Naive B cell (primary cell): ENCODE measurements at places on chromosomes 3 and 15.

- DNase-seq: no peak
- no peaks in the 10 kb centered on the region for H3K36me3 ChIP-seq
- H3K4me3 ChIP-seq: no peak overlapping the region
- no peak overlapping the region for H3K27ac ChIP-seq
Measured at GRCh38 chr3:55523471-55523870, 36.4 kb upstream of the WNT5A start.

DNA sequence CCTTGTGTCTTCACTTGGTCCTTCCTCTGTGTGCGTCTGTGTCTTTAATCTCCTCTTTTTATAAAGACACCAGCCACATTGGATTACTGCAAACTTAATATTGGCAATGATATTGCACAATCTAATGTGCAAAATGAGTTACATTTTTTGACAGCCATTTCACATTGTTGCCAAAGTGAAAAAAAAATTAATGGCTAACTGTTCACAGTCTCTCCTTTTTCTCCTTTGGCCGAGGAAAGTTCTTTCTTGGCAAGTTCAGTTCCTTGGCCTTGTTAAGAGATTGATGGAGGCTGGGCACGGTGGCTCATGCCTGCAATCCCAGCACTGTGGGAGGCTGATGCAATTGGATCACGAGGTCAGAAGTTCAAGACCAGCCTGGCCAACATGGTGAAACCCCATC lies 62.2 kb upstream of the ZNF280D start:
- no peaks in the 10 kb centered on the region for H3K4me1 ChIP-seq
- no peaks in the 10 kb centered on the region for H3K27me3 ChIP-seq
- no peak overlapping the region for H3K4me3 ChIP-seq
- no peak for DNase-seq
- H3K36me3 ChIP-seq: no peaks in the 10 kb centered on the region
- no peak overlapping the region for H3K27ac ChIP-seq

DNA sequence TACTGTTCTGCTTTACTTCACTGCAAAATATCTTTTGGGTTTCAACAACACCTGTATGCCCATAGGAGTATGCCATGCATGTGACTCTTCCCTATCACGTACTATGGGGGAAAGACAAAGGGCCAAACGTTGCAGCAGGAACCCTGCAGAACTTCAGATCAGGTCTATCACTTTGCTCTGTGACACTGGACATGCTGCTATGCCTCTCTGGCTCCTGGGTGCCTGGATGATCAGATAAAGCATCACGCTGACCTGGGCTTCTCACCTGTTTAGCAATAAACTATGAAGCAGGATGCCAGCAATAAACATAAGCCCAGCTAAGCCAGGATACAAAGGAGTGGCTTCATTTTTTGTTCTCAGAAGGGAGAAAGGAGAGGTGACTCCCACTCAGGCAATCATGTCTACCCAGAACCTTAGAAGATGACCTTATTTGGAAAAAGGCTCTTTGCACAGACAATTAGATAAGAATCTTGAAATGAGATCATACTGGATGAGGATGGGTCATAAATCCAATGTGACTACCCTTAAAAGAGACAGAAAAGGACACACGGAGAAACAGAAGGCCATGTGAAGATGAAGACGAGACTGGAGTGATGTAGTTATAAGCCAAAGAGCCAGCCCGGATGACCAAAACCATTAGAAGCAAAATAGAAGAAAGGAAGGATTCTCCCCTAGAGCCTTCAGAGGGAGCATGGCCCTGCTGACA lies 19.3 kb downstream of the POMGNT2 start:
- no peaks in the 10 kb centered on the region for H3K27me3 ChIP-seq
- H3K36me3 ChIP-seq: peaks cover 5% of the 10 kb centered on the region
- no peak overlapping the region for H3K4me3 ChIP-seq
- DNase-seq: no peak

DNA sequence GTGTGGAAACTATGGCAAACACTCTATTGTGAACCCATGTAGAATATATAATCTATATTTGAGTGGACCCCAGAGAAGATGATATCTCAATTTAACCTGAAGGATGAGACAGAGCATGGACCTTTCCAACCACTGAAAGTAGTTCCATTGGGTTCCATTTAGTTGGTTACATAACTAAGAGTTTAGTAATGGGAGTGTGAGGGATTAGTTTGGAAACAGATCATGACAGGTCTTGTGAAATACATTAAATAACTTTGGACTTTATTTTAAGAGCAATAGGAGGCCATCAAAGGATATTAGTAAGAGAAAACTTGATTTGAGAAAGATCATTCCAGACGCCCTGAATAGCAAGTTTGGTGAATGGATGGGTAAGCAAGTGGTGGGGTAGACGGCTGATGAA lies 487.2 kb upstream of the ROBO2 start:
- DNase-seq: no peak
- H3K36me3 ChIP-seq: no peaks in the 10 kb centered on the region
- no peaks in the 10 kb centered on the region for H3K27me3 ChIP-seq
- no peak overlapping the region for H3K27ac ChIP-seq
- H3K4me1 ChIP-seq: no peaks in the 10 kb centered on the region

DNA sequence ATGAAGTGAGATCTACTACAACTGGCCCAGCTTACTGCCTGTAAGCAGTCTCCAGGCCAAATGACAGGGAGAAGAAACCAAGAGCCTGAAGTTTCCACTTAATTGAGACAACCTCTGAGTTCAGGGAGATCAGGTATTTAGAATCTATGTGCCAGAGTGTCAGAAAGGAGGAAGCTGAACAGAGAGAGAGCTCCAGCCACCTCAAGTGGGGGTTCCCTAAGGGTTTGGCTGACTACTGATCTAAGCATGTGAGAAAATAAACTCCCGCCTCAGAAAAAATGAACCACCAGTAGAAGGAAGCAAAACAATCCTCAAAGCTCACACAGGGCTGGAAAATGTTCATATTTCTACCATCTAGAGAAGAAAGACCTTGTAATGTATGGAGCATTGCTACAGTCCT lies 25.0 kb downstream of the ADAM10 start:
- H3K4me1 ChIP-seq: peaks cover 78% of the 10 kb centered on the region
- H3K27me3 ChIP-seq: no peaks in the 10 kb centered on the region
- peak; percentile 69 for DNase-seq
- no peaks in the 10 kb centered on the region for H3K36me3 ChIP-seq
- H3K27ac ChIP-seq: peak overlapping the region; percentile 92

DNA sequence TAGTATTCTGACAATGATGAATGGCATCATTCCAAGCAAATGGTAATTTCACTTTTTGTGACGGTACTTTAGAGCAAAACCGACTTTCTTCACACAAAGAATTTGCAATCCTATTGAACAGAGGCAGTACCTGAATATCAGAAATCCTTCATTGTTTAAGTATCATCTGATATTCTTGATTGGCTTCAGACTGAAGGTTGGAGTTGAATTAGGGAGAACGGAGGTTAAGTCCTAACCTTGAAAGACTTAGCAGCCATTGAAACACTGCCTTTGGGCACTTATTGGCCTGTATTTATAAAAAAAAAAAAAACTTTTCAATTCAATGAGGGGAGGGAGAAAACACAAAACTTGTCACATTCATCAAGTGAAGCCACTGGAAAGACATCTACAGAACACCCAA lies 89.0 kb downstream of the MECOM start:
- H3K36me3 ChIP-seq: no peaks in the 10 kb centered on the region
- peaks cover 4% of the 10 kb centered on the region for H3K27me3 ChIP-seq
- no peak overlapping the region for H3K4me3 ChIP-seq
- H3K27ac ChIP-seq: no peak overlapping the region
- DNase-seq: no peak

DNA sequence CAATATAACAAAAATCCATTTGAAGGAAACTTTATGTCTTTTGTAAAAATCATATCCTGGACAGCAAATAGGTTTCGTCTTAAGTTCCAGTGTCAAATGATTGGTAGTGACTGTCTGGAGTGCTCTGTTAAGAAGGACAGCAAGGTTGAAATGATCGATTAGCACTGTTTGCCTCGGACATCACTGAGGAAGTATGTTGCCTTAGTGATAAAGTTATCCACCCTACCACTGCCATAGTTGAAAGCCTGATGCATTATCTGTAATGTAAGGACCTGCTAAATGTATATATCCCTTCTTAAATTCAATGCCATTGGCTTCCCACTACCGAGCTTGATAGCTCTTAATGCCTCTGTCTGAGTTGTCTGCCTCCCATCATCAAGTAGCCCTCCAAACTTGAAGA lies 70.0 kb downstream of the CFAP20DC start:
- H3K36me3 ChIP-seq: no peaks in the 10 kb centered on the region
- no peaks in the 10 kb centered on the region for H3K27me3 ChIP-seq
- DNase-seq: no peak
- H3K4me1 ChIP-seq: peaks cover 10% of the 10 kb centered on the region
- H3K4me3 ChIP-seq: no peak overlapping the region

GRCh38 chr3:13134166-13134878 lies 61.1 kb upstream of the IQSEC1 start:
- peaks cover 17% of the 10 kb centered on the region for H3K27me3 ChIP-seq
- no peak overlapping the region for H3K27ac ChIP-seq
- no peaks in the 10 kb centered on the region for H3K36me3 ChIP-seq
- no peak for DNase-seq

DNA sequence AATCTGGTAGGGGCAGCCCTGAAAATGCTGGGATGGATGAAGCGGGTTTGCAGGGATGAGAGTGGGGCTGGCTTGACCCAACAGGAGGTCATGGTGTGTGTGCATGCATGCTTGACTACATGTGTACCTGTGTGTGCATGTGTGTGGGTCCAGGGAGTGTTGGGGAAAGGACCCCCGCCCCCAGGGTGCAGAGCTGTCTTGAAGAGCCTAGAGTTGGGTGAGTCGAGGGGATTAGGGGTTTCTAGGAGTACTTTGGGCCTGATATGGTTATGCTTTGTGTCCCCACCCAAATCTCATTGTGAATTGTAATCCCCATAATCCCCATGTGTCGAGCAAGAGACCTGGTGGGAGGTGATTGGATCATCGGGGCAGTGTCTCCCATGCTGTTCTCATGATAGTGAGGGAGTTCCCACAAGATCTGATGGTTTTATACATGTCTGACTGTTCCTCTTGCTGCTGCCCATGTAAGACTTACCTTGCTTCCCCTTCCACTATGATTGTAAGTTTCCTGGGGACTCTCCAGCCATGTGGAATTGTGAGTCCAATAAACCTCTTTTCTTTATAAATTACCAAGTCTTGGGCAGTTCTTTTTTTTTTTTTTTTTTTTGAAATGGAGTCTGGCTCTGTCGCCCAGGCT lies 5.2 kb upstream of the LCTL start:
- no peaks in the 10 kb centered on the region for H3K27me3 ChIP-seq
- no peak overlapping the region for H3K27ac ChIP-seq
- no peaks in the 10 kb centered on the region for H3K36me3 ChIP-seq
- no peak overlapping the region for H3K4me3 ChIP-seq

GRCh38 chr3:143163562-143164100 lies 44.1 kb downstream of the CHST2 start:
- no peak overlapping the region for H3K4me3 ChIP-seq
- H3K36me3 ChIP-seq: no peaks in the 10 kb centered on the region
- H3K27ac ChIP-seq: no peak overlapping the region
- peaks cover 3% of the 10 kb centered on the region for H3K27me3 ChIP-seq

- DNase-seq: no peak
- H3K4me1 ChIP-seq: no peaks in the 10 kb centered on the region
- no peak overlapping the region for H3K27ac ChIP-seq
- H3K4me3 ChIP-seq: no peak overlapping the region
Measured at GRCh38 chr3:132803889-132804288, 81.7 kb upstream of the NPHP3 start.

DNA sequence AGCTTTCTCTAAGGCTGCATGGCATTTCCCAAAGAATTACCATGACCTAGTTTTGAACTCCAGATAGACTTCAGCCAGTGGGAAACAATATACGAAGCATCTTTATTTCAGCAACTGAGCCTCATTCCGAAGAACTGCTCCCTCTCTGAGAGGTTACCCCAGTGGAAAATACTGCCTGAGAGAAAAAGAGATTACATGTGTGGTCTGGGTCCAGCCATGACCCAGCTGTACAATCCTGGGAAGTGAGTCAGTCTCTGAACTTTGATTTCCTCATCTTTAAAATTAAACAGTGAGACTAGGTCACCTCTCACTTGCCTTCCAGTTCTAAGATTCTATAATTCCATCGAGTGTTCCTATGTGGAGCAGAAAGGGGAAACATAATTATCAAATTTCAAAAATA lies 42.4 kb downstream of the TNIK start:
- no peaks in the 10 kb centered on the region for H3K36me3 ChIP-seq
- DNase-seq: no peak
- H3K4me1 ChIP-seq: no peaks in the 10 kb centered on the region

DNA sequence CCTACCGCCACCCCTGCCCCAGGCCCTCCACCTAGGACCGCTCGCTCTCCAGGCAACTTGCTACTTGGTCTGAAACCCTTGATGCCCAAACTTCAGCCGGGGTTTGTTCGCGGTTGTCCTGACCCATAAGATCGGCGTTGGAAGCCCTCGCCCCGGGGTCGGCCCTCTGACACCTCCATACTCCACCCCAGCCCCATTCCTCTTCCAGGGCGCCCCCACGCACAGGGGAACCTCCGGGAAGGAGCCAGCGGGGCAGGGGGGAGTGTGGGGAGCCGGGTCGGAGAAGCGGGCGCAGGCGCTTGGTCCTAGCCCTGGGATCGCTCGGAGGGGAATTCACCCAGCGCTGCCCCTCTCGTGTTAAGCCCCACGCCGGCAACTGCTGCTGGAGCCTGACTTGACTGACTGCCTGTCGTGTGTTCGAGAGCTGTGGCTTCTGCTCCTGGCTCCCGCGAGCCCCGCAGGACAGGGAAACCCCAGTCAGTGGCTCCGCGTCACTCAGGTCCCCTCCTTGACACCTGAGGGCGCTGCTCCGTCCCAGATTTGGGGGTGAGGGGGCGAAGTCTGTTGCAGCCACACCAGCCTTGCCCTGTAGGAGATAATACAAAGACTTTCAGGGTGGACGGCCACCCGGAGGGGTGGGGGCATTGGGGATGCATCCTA lies 675 bp downstream of the RYR3 start:
- no peak for DNase-seq
- H3K36me3 ChIP-seq: peaks cover 15% of the 10 kb centered on the region
- peaks cover 41% of the 10 kb centered on the region for H3K27me3 ChIP-seq
- H3K4me1 ChIP-seq: peaks cover 4% of the 10 kb centered on the region
- H3K27ac ChIP-seq: no peak overlapping the region
- H3K4me3 ChIP-seq: no peak overlapping the region

GRCh38 chr15:26731965-26732364 lies 40.9 kb downstream of the GABRB3 start:
- H3K27ac ChIP-seq: no peak overlapping the region
- H3K4me3 ChIP-seq: peak overlapping the region; percentile 11
- H3K27me3 ChIP-seq: no peaks in the 10 kb centered on the region
- DNase-seq: no peak
- peaks cover 9% of the 10 kb centered on the region for H3K36me3 ChIP-seq

GRCh38 chr15:97153356-97153965 lies 807.0 kb upstream of the ARRDC4 start:
- no peak for DNase-seq
- no peaks in the 10 kb centered on the region for H3K36me3 ChIP-seq
- no peaks in the 10 kb centered on the region for H3K27me3 ChIP-seq
- H3K27ac ChIP-seq: no peak overlapping the region

- no peaks in the 10 kb centered on the region for H3K4me1 ChIP-seq
- no peak overlapping the region for H3K27ac ChIP-seq
- peaks cover 7% of the 10 kb centered on the region for H3K27me3 ChIP-seq
- no peak overlapping the region for H3K4me3 ChIP-seq
- no peak for DNase-seq
Measured at GRCh38 chr15:83982748-83983147, 252.8 kb upstream of the GOLGA6L4 start.
